Large intestine (tissue), 12 donors: ENCODE measurements at places on chromosomes 4 and X. TPM values are rescaled to one million over a fixed set of nuclear protein-coding genes. Genes with fewer than 3 reads are reported as not detected.

TAF7L gene
- polyA plus RNA-seq: 0.18 TPM

FAM184B gene
- 0.04 TPM for polyA plus RNA-seq

TEC gene
- polyA plus RNA-seq: 4.6 TPM

ARMCX1 gene
- 37.1 TPM for polyA plus RNA-seq

FGFBP1 gene
- polyA plus RNA-seq: 0.16 TPM

MID2 gene
- polyA plus RNA-seq: 7.4 TPM

GRCh38 chr4:124904723-124905388, 192.3 kb upstream of the ANKRD50 start:
- no peak for DNase-seq

DNA sequence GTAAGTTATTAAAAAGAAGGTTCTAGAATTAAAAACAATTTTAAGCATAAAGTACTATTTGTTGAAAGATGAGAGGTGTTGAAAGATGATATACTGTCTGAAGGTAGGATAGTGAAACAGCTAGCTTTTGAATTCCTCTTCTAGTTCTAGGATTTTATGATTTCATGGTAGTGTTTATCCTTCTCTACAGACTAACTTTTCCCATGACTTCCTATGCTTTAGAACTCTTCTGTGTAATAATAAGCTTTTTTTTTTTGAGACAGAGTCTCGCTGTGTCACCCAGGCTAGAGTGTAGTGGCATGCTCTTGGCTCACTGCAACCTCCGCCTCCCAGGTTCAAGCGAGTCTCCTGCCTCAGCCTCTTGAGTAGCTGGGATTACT, 96.0 kb upstream of the NUDT6 start:
- DNase-seq: no peak

DNA sequence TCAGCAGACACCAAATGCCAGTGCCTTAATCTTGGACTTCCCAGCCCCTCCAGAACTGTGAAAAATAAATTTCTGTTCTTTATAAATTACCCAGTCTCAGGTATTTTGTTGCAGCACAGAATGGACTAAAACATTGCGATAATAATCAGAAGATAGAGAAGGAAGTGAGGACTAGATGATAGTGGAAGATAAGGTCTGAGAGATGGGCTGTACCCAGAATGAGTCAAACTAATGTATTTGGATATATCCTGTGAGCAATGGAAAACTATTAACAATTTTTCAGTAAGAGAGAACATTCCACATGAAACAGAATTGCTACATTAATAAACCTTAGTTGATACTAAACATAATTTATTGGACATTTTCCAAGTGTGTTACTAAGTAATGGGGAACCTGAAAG, 93.3 kb downstream of the FANCB start:
- no peak for DNase-seq

DNA sequence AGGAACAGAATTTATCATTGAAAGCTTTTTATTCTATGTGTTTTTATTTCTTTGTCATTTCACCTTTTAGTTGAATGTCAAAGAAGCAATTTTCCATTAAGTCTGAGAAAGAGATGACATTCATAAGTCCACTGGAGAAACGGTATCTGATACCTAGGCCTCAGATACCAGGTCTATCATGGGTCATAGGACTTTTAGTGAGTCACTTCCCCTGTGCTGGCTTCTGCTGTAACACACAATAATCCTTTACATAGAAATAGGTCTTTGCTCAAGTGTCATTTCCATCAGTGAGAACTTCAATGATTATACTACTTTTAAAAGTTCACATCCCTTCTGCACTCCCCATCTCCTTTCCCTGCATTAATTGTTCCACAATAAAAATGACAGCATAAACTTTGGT, 125.5 kb upstream of the ARMCX2 start:
- no peak for DNase-seq

- peak; percentile 22 for DNase-seq
Measured at GRCh38 chr4:113049421-113050370, at the start of gene ANK2. Gene ANK2 (plus strand): TSS chr4:113049653. CDS start chr4:113049729, 76 bp downstream.
